Forelimb muscle (tissue), 1 donor: ENCODE measurements at places on chromosomes 11 and 22.

DNA sequence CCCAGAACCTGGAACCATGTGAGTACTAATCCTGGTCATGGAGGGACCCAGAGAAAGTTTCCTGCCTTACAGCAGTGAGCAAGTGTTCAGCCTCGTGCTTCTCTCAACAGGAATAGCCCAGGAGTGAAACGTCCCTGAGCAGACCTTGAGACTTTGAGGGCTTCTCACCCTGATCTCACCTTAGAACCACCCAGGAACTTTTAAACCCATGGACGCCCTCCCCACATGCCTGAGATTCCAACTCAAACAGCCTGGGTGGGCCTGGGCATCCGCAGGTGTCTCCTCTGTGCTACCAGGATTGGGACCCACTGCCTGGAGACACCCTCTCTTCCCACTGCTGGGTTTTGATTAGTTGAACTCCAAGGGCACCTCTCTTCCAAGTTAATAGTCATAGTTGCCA is 297.2 kb downstream of the NTM start:
- no peak for DNase-seq

DNA sequence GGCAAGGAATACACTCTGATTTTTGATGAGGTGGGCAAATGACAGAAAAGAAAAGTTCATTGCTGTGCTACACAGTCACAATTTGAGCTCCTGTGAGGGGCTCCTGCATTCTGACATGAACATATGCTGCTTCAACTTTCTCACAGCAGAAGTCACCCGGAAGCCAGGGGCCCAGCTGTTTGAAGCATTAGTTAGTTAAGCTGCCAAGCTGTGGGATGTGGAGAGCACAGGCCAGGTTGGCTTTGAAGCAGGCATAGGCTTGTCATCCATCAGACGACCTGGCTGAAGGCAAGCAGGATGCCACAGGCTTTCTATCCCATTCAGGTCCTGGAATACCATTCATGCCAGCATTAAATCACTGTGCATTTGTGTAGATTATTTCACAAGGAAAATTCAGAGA is 63.1 kb downstream of the MTNR1B start:
- DNase-seq = no peak

DNA sequence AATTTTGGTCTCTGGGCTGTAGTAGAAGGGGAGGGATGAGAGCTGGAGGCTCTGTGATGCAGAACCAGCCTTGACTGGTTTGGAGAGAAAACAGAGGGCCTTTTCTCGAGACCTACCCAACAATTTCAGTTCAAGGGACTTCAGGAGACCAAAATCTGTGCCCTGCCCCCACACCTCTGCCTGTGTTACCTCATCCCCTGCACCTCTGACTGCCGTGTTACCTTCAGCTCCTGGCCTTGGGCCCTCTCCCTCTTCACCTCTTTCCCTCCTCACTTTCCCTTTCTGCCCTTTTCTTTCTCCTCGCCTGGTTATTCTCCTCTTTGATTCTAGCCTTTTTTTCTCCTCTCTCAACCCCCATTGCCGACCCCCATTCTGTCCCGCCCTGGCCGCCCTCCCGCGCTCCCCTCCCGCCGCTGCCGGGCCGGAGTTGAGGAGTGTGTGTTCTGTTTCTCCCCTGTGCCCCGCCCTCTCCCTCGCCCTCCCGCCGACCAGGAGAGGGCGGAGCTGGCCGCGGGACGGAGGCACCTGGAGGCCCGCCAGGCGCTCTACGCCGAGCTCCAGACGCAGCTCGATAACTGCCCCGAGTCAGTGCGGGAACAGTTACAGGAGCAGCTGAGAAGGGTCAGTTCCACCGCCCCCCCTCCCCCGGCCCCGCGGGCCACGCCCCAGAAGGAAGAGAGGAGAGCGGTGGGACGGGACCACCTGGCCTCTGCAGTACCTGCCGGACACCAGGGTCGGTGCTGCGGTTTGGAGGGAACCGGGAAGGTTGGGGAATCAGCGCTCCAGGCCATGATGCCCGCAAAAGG is 27.2 kb downstream of the PHLDB1 start:
- no peak for DNase-seq

- no peak for DNase-seq
These were observed 95.1 kb downstream of the CCDC81 start for GRCh38 chr11:86469491-86470388.

DNA sequence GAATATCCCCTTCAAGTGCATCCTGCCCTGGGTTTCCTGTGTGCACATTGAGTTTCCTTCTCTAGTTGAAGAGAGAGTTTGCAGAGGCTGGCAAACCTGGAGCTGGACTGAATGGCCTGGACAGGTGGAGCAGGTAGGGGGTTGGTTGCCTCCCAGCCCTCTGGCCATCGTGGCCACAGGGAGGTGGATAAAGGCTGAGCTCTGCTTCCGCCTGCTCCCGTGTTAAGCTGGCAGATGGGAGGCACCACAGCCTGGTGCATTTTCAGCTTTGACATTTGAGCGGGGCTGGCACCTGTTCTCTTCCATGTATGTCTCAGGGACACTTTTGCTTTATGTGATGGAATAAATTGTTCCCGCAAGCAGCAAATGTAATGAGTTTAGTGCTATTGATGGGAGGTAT is 11.1 kb downstream of the MICAL2 start:
- DNase-seq = no peak

DNA sequence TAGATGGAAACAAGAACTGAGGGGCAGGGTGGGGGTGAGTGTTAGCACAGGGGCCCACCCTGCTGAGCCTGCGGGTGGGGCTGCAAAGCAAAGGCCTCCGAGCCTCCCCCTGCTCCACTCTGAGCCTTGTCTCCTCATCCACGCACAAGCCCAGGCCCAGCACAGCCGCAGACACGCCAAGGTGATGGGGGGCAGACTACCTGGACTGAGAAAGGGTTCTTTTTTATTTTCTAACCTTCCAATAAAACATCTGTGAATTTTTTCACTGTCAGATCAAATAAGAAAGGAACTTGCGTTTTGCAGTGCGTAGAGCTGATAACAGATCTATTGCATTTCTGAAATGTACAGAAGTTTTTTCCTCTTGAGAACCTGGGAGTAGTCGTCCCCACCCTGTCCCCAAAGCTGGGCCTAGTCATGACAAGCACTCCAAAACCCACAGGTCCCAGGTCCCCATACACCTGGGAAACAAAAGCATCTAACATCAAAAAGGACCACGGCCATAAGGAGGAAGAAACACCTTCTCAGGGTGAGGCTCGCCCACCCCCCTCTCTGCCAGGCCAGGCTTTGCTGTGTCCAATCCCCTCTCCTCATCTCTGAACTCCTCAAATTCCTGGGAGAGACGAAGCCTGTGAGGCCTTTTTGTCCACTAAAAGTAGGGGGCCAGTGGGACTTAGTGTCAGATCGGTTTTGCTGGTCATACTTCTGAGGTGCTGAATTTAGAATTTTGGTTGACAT is 22.7 kb upstream of the CD5 start:
- no peak for DNase-seq

DNA sequence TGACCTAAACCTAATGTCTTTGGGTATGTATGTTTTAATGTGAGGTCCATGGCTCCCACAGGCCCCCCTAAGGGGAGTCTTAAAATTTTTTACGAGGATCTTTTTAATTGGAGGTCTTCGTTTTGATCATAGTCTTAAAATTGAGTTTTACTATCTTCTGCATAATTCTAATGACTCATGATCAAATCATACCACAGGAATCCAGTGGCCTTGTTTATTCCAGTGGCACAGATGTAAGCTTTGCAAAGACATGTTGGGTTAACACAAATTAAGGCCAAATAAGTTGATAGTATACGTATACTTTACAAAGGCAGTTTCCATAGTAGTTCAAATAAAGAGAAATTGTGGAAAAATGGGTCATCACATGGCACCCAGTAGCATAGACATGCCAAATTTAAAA is 33.9 kb upstream of the FJX1 start:
- no peak for DNase-seq

GRCh38 chr11:35272391-35272902 is 133.5 kb downstream of the CD44 start:
- no peak for DNase-seq

GRCh38 chr11:128365044-128365443 is 222.3 kb downstream of the ETS1 start:
- peak; percentile 65 for DNase-seq

DNA sequence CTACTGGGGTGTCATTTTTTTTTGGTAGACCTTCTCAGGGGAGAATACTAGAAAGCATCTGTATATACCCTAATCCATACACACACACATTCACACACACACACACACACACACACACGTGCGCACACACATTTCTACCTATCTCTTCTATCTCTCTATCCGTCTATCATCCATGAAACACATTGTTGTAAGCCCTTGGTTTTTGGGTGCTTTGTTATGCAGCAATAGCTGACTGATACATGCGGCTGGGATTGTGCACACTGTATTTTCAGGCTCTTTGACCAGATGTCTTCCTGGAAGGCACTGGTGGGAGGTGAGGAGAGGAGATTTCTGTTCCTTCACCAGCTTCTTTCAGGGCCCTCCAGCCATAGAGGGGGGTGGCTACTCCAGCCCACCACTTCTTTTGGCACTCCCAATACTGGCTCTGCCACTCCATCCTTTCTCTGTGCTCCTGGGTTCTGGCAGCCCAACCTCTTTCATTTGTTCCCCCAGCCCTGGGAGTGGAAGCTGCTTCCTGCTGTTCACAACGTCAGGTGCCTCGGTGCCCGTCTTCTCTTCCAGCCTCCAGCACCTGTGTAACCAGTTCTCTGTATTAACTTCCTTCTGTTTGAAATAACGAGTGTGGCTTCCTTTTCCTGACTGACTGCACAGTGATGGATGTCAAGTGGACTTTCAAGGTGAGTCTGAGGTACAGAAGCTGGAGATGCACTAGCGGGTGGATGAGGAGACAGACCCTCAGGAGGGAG is 12.4 kb upstream of the MUC2 start:
- no peak for DNase-seq

DNA sequence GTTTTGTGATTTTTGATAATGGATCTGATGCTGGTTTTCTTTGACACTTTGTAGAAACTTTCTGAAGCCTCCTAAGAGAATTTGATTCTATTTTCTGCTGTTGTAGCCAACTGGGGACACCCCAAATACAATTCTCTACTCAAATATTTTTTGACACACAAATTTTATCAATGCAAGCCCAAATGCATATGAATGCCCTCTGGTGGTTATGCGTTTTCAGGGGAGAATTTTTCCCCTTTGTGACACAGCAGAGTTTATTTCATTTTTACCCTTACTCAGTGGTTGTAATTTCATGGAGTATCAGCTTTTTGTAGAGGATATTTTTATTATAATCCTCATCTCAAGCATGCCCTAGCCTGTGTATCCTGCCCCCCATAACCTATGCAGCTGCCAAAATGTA is 44.7 kb upstream of the MTMR2 start:
- DNase-seq = no peak

DNA sequence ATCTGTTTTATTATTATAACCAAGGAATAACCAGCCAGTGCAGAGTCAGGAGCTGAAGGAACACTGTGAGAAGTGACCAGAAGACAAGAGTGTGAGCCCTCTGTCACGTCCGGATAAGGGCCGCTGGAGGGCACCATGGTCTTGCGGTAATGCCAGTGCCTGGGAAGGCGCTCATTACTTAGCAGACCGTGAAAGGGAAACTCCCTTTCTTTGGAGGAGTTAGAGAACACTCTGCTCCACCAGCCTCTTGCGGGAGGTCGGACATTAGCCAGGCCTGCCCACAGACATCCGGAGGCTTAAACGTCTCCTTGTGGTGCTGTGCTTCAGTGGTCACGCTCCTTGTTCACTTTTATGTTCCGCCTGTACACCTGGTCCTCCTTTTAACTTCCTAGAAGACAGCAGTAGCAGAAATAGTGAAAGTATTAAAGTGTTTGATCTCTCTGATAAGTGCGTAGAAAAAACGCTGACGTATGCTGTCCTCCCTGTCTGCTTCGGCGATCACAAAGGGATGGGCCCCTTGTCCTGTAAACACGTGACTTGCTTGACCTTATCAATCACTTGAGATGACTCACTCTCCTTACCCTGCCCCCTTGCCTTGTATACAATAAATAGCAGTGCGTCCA is 120.6 kb upstream of the LMO1 start:
- DNase-seq = no peak

GRCh38 chr11:44516688-44517507 is 48.6 kb upstream of the CD82 start:
- DNase-seq = no peak

- DNase-seq = no peak
These were observed 6.2 kb downstream of the KCNC1 start for GRCh38 chr11:17740649-17741235.

DNA sequence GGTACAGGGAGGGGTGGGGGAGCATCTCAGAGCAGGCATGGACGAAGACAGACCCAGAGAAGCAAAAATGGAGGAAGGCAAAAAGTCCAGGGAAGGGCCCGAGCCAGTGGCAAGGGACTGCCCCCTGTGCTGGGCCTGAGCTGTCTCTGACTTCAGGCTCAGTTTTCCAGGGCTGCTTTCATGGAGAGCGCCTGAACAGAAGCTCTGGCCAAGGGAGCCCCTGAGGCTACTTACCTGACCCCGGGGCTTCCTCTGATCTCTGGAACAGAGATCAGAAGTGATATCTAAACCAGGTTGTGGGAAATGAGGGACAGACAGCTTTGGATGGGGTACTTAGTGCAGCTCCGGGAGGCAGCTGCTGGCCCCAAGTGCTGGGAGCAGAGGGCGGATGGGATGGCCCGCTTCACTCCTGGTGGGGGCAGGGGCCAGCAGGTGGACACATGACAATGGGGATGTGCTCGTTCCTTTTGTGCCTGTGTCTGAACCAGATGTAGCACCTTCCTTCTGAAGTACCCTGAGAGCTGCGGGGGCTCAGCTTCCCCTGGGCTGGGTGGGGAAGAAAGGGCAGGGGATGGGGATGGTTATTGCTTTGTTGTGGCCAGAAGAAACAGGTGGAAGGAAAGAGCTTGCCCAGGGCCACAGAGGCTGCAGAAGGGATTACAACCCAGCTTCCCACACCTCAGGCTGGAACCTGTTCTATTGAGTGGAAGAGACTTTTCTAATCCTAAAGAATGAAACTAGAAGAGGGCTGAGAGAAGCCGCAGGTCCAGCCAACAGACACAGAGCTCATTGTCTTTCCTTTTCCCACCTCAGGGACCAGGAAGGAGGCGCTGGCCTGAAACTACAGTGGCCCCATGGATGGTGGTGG is 5.7 kb downstream of the LRRC10B start:
- DNase-seq = no peak

- DNase-seq = no peak
These were observed 17.6 kb downstream of the DGAT2 start for GRCh38 chr11:75786101-75786736.

DNA sequence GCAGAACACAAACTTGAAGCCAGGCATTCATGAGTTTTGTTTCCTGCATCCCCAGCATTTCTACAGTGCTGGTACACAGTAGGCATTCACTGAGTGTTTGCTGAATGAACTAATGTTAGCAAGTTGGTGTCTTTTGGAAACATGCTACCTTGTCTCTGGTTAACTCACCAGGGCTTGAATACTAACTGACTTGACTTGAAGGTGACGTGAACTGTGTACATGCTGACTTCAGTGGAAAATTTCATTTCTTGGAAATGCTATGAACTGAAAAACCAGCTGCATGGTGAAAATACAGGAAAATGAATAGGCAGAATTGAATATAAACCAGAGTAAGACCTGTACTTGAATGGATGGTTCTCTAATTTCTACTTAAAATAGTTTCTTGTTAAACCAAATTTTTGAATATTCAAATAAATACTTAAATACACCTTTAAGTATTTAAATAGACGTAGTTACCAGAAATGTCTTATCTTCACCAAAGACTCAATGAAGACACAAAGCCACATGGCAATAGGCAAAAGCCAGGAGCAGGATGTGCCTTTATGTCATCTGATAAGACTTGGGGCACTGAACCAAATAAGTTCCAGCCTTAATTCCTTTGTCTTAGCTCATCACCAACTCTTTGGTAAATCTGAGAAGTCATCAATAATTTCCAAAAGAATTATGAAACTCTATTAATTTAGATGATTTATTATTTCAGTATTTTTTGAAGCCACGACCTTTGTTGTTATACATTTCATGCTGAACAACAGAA is 39.7 kb upstream of the POU2AF2 start:
- DNase-seq = no peak

GRCh38 chr11:71252269-71252769 is at the start of gene SHANK2:
TSS of gene SHANK2 (minus strand) at chr11:71252577. CDS start at chr11:71147326, 105,251 bp downstream.
- no peak for DNase-seq
